IMR-90 (cell line): ENCODE measurements at places on chromosomes 1 and 21. TPM values are rescaled to one million over a fixed set of nuclear protein-coding genes. Genes with fewer than 3 reads are reported as not detected.

Gene ANKRD65
- 0.09 and 0.11 TPM in 2 replicates for polyA plus RNA-seq

Gene STUM
- polyA plus RNA-seq, result not detected in 2 replicates

Gene KIF2C
- polyA plus RNA-seq, result 30.7 and 31.6 TPM in 2 replicates

Gene HOOK1
- polyA plus RNA-seq, result not detected in 2 replicates

Gene RIMKLA
- not detected in 2 replicates for polyA plus RNA-seq

Gene MYOG
- polyA plus RNA-seq, result not detected in 2 replicates

GRCh38 chr1:172180501-172181285 lies 239.8 kb upstream of the C1orf105 start:
- H3K27ac ChIP-seq, result peak overlapping the region; percentile 99
- peaks cover 12% of the 10 kb centered on the region for H3K4me1 ChIP-seq
- peak; percentile 70 for DNase-seq

DNA sequence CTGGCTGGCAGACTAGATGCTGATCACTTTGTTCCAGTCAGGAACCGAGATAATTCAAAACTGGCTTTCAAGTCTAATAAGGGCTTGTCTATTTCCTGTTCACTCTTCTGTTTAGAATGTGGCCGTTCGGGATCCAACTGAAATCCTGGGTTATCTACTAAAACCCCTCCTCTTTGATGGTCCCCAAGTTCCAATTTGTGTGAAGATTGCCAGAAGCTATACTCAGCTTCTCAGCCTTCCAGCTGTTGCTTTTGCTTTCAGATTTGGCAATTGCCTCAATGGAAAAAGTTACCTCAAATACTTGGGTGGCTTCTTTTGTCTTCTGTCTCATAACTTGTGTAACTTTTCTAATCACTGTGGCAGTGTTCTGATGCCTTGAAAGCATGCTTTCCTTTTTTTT lies 43.7 kb downstream of the BTBD8 start:
- H3K36me3 ChIP-seq, result no peaks in the 10 kb centered on the region
- H3K4me1 ChIP-seq, result peaks cover 4% of the 10 kb centered on the region
- DNase-seq, result no peak
- H3K27ac ChIP-seq, result no peak overlapping the region

DNA sequence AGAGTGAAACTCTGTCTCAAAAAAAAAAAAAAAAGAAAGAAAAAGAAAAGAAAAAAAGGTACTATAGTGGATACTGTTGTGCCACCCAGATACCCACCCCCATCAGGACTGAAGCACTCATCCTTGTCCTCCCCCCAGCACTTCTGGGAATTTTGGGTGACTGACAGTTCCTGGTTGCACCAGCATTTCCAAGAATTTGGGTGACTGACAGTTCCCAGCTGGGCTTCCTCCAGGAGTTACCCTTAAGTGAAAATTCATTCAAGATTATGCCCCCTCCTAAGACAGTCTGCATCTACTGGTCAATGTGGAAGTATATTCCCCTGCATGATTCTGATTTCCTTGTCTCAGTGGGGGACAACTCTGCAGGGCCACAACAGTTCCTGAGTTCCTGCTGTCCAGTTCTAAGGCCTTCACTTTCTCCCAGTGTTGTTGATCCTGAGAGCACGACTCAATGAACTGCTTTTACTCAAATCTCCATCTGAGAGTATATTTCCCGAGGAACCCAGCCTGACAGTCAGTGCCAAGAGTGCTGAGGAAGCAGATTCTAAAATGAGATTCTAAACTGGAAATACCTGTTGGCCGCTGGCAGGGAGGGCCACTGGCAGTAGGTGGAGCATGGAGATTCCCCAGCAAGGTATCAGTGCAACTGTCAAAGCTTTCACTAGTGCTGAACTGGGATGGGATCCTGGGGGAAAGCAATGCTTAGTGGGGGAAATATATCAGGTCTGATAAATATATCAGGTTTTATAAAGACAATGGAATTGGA lies 18.5 kb downstream of the RIIAD1 start:
- no peak for DNase-seq
- H3K27ac ChIP-seq, result no peak overlapping the region
- no peaks in the 10 kb centered on the region for H3K36me3 ChIP-seq
- no peak overlapping the region for H3K4me3 ChIP-seq

DNA sequence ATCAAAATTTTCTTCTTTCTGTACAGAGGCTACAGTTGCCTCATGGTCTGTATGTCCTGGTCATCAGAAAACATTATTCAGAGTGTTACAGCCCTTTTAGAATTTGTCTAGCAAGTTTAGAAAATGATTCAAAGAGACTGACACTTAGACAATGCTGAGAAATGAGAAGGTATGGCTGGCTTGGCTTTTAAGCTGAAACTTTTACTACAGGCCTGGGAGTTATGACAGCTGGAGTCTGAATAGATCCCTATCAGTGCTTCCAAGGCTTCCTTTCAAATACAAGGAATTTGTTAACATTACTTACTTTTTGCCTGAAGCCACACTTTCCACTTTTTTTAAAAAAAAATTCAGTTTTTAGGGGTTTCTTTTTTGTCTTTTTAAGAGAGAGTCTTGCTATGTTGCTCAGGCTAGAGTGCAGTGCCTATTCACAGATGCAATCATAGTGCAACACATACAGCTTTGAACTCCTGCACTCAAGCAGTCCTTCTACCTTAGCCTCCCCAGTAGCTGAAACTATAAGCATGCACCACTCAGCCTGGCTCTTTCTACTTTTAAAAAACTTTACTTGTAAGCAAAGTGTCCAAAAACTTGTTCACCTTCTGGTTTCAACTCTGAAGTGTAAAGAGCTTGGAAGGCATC lies 10.5 kb upstream of the COP1 start:
- H3K27ac ChIP-seq, result no peak overlapping the region
- no peak for DNase-seq
- no peaks in the 10 kb centered on the region for H3K36me3 ChIP-seq
- H3K4me1 ChIP-seq, result no peaks in the 10 kb centered on the region

Gene LYPD8
- not detected in 2 replicates for polyA plus RNA-seq

Gene OR2T35
- polyA plus RNA-seq, result not detected in 2 replicates

Gene LCA5L
- 0.06 and 0.26 TPM in 2 replicates for polyA plus RNA-seq
